Stimulated activated CD8-positive, alpha-beta memory T cell treated with anti-CD3 and anti-CD28 coated beads, Interleukin-7, amount 100 ng/mL, for 24 hours (primary cell): ENCODE measurements at places on chromosomes 16 and 17.

DNA sequence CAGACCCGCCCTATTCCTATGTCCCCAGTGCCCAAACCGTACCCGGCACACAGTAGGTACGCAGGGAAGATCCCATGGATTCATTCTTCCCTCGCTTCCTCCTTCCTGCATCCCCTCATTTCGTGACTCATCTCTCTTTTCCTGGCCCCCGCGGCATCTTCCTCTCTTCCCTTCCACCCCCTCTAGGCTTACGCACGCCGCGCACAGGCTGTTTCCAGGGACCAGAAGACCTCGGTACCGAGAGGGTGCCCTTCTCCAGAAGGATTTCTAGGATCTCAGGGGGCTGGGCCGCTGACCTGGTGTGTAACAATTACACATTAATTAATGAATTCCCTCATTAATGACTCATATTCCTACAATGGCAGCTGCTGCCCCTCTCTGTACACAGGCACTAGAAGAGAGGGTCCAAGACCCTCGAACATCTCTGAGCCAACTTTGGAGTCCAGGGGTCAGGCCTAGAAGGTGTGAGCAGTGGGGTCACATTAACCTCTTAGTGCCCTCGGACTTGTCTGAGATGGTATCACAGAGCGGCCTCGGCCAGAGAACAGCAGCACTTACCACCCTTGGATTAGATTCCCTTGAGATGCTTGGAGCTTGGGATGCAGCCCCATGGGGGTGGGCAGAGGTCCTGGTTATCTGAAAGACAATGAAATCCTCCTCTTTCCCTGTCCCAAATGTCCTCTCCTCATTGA lies 16.8 kb upstream of the PLLP start:
- no peak for DNase-seq

GRCh38 chr17:13851889-13852288 lies 217.4 kb upstream of the COX10 start:
- no peak for DNase-seq

GRCh38 chr16:89823087-89823823 lies 5.0 kb upstream of the SPIRE2 start:
- no peak for DNase-seq

- DNase-seq: no peak
Observed at GRCh38 chr17:3803308-3803640, 2.3 kb upstream of the ITGAE start.

DNA sequence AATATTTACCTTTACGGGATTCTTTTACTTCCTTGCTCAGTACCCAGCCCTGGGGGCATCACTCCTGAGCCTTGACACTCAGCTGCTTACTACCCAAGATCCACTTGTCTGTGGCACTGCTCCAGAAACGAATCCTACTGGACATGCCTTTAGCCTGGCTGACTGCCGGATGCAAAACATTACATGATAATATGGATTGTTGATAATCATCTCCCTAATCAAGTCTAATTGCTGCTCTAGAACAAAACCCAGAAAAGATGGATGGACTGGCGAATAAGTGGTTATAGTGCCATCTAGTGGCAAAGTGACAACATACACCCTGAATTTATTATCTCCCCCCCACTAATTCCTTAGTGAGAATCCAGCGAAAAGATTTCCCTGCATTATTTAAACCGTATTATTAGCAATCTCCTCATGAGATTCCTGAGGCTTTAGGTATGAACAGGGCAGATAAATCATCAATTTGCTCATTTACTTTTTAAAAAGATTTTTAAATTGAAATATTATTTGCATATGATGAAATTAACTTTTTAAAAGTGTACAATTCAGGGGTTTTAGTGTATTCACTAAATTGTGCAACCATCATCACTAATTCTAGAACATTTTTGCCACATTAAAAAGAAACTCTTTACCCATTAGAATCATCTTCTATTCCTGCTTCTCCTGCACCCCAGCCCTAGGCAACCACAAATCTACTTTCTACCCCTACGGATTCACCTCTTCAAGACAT lies 61.6 kb downstream of the RGS9 start:
- DNase-seq: no peak

DNA sequence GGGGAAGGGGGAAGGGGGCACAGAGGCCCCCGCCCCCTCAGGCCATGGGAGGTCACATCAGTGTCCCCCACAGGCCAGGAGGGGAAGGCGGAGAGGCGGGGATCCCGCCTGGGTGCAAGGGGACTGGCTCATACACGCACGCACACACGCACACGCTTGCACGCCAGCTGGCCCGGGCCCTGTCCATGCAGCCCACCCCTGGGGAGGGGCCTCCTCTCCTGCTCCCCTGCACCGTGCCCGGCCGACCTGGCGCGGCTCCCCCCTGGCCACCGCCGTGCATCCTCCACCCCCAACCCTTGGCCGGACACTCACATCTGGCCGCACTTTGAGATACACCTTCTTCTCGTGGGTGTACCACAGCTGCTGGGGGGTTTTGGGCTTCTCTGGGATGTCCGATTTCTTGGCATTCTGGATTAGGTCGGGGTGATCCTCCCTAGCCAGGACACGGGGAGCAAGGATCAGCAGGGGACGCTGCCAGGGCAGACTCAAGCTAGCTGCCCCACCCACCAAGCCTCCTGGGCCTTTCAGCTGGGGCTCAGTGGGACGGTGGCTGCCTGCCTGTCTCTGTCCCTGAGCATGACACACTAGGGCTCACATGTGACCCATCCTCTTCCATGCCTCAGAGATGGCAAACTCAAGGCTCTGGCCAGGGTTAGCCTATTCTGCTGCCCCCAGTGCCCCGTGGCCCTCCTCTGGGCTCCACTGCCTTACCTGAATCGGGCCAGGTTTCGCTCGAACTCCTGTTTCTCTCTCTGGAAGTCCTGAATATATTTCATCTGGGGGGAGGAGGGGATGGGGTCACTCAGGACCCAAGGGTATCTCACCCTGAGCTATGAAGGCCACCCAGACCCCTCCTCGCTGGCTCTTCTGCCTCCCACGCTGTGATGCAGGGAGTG lies 6.7 kb downstream of the UBTF start:
- no peak for DNase-seq

DNA sequence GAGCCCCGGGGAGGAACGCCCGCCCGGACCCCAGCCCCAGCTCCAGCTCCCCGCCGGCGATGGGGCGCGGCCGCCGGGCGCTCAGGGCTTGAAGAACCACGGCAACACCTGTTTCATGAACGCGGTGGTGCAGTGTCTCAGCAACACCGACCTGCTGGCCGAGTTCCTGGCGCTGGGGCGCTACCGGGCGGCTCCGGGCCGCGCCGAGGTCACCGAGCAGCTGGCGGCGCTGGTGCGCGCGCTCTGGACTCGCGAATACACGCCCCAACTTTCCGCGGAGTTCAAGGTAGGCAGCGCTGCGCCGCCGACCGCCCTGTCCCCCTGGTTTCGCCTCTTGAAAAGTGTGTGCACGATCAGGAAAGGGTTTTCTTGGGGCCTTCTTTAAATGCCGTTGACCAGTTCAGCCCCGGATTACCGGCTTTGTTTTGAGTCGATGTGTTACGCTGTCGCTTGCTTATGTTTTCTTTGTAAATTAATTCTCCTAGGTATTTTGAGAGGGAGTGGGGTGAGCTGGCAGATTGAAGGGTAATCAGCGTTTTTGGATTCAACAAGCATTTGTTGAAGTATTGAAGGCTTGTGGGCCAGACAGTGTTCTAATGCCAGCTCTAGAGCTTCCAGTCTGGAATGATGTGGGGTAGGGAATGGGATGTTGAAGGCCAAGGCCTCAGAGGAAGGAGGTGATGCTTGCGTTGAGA lies 681 bp downstream of the USP43 start:
- no peak for DNase-seq
